ENCODE measurements at places on chromosomes 16 and 17.

DNA sequence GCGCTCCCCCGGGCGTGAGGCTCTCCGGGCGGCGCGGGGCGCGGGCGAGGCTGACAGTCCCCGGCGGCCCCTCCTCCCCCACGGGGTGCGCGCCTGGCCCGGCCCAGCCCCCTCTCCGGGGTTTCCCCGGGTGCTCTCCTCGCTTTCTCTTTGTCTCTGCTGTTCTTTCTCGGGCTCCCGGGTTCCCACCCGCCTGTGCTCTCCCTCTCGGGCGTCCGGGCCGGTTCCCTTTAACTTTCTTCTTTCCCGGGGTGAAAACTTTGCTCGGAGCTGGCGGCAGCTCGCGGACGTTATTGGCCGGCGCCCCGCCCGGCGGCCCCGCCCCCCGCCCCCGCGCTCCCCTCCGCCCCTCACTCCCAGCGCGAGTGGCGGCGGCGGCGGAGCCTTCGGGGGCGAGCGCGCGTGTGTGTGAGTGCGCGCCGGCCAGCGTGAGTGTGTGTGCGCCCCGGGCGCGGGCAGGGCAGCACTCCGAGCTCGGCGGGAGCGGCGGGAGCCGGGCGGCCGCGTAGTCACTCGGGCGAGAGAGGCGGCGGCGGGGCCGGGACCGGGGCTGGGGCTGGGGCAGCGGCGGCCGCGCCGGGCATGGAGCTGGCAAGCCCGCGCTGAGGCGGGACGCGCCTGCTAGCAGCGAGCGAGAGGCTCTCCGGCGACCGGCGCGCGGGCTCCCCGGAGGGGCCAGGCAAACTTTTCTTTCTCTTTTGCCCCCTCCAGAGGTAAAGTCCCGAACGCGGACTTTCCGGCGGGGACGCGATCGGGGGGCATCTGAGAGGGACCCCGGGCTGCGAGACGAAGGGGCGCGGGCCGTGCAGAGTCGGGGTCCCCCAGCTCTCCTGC lies at the start of gene NTN1:
Gene NTN1 (plus strand): TSS at position 353 of the 834 bp plus-strand sequence. CDS start 864 bp downstream, outside the sequence.
- peak; percentile 76 for DNase-seq

- DNase-seq: no peak
Measured at GRCh38 chr16:68997564-68997963, 107.9 kb upstream of the HAS3 start.

DNA sequence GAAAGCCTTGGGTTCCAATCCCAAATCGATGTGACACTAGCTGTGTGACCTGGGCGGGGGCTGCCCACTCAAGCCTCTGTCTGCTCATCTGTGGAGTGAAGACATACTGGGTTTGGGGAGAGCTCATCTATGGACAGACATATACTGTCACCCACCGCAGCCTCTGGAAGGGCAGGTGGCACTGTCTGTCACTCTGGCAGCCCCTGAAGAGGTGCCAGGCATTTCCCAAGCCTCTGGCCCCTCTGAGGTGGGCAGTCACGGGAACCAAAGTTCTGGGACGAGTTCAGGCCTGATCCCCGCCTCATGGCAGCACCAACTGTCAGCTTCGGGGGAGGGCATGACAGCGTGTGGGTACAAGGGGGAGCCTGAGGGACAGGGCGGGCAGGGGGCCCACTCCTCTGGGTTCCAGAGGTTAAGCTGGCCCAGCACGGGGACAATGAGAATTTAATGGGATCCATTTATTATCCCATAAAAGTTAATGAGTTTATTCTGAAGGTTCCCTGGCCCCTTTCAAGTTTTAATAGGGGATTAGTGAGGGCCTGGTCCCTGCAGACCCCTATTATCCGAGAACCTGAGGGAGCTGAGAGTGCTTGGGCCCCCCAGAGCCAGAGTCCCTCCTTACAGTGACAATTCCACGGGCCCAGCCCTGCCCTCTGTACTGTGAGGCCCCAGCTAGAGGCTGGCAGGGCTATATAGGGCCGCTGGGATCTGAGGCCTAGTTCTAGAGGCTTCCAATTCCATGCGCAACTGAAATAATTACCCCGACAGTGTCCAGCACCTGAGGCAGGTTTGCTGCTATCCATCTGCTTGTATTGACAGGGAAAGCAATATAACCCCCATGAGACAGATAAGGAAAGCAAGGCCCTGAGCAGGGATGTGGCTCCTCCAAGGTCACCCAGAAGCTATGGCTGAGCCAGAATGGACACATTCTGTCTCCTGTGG lies 18.8 kb downstream of the SEZ6 start:
- no peak for DNase-seq

DNA sequence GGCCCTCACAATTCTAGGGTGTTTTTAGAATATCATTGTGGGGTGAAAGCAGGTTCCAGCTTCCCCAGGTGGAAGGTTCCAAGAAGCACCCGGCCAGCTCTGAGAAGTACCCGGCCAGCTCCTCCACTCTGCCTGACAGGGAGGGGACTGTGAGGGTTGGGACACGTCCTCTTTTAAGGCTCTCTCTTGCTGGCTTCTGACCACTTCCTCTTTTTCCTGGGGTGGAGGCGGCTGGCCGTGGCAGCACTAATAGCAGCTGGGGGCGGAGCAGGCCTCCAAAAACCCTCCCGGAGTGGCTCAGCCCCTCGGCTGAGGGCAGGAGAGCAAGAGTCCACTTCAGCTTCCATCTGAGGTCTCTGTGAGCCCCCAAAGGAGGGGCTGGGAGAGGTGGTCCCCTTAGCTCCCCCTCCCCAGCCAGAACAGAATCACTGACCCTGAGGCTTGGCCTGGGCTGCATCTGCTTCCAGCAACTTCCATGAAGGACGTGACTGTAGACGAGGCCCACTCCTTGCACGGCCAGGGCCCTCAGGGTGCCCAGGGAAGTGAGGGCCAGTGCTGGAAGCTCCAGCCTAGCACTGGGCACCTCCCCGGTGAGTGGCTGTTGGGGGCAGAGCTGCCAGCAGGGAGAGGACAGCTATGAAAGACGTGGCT lies 26.7 kb upstream of the PLCG2 start:
- no peak for DNase-seq

GRCh38 chr16:10954903-10955302 lies 10.5 kb downstream of the CLEC16A start:
- no peak for DNase-seq

DNA sequence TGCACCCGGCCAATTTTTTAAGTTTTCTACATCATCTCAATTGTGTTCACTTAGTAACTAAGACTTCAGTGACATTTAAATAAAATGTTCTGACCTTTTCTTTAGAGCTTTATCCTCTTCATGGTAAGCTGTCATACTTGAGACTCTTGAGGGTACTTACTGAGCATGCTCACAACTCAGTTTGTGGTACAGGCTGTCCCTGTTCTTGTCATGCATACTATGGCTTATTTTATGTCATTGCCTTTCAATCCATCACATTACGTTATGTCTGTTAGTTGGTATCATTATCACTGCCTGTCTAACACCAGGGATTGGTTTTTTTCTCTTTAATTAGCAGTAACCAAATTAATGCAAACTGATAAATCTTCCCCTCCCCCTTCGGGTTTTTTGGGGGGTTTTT lies 41.9 kb upstream of the RHBDL3 start:
- no peak for DNase-seq

Data from natural killer cell (primary cell).